ENCODE measurements at places on chromosomes 6 and 20.
A peak's percentile ranks its signal among the peaks of the same experiment; 100 is the strongest.

- DNase-seq = no peak
Observed at GRCh38 chr6:34592208-34592952, 36.3 kb upstream of the SPDEF start.

GRCh38 chr20:15848126-15848525 is 725.1 kb downstream of the KIF16B start:
- DNase-seq = no peak

- DNase-seq = peak; percentile 82
Observed at GRCh38 chr6:44219053-44219814, 2.5 kb downstream of the MYMX start.

DNA sequence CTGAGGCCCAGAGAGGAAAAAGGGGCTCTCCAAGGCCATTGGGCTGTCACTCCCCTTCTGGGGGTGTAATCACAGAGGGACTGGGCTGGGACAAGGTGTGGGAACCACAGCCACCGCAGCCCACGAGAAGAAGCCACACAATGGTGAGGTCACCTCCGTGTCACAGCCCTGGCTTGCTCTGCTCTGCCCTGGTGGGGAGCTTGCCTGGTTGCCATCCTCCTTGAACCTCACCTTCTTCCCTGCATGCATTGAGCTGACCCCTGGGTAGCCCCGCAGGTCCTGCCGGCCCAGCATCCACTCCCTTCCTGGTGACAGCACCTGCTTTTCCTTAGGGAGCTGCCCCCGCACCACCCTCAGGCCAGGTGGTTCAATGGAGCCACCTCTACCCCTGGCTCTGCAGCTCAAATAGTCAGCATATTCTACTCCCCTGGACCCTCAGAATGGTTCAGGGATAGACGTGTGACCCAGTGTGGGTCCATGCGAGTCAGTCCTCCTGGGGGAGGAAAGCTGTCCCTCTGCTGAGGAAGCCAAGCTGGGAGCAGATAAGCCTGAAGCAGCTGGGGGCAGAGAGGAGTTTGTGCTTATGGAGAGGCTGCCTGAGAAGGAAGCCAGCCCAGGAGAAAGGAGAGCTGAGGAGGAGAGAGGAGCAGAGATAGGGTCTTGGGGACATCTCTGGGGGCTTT is 21.3 kb downstream of the RBM38 start:
- DNase-seq = no peak

DNA sequence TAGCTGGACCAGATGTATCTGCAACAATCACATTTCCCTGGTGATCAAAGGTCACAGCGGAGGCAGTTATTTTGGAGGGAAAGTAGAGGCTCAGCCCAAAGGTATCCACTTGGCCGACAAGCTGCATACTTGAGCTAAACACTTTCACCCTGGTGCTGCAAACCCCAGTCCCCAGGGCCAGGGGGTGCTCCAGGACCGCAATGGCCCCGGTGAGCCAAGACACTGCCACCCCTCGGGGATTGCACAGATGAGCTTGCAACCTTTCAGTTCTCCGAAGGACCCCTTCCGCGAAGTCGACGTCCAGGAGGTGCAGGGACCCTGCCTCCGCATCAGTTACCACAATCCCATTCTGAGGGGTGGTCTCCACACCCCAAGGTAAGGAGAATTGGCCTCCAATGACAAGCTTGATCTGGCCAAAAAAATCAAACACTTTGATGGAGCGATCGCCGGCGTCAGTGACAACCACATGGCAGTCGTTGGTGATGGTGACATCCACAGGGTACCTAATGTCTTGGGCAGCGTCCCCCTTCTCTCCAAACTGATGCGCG is 823 bp downstream of the NHLRC1 start:
- DNase-seq = no peak

DNA sequence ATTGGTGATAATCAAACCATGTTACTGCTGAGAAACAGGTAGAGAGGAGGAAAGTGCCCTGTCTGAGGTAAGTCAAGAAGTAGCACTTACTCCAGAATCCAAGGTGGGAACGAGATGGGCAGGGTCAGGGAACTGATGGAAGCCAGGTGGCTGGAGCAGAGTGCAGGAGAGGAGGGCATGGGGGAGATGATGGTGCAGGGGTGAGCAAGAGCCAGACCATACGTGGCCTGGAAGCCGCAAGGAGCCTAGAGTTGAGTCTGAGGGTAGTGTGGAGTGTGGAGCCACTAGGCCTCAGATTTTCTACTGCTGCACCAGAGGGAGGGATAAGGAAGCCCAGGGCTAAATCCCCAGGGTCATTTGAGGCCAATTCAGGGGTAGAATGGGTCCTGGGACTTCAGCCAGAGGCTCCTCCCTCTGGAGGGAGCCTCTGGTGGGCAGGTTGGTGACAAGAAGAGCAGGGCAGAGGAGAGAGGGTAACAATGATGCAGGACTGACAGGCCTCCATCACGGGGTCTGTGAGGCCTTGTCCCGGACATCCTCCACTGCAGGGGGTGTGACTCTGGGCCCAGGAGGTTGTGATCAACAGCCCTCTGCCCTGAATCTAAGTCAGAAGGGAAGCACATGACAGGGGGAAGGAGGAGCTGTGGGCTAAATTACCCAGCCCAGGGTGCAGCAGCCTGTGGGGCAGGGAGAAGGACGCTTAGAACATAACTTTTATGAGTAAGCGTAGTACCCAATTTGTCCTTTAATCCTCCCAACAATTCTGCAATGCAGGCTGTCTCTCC is 28.7 kb downstream of the COX4I2 start:
- DNase-seq = no peak

DNA sequence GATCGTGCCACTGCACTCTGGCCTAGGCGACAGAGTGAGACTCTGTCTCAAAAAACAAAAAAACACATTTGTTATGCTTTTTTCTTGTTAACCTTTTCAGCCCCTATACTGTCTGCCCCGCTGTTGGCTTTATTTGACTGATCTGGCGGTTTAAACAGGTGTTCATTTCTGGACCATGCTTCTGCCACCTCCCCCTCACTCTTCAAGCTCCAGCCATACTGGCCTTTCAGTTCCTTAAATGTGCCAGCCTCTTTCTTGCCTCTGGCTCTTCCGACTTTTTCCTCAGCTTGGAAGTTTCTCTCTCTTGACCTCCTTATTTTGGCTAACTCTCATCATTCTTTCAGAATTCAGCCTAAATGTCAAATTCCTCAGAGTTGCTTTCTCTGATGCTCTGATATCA is 35.2 kb upstream of the TXLNB start:
- DNase-seq = no peak

- DNase-seq = peak; percentile 95
Observed at GRCh38 chr6:63805808-63806572, 170.4 kb downstream of the PHF3 start.

DNA sequence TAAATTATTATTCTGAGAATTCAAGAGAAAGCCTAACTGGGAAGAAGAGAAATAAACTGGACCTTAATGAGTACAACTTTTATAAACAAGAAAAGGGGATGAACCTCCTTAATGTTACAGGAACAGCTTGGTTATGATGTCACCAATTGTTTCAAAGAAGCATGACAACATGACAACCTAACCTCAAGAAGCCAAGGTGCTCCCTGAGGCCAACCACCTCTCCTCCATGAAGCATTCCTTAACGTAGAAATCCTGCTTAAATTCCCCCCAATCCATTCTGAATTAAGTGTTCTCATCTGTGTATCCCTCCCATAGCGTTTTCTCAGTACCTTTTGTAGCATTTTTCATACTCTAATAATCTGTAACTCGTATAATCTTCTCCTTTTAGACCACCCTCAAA is 1.7 kb downstream of the HBS1L start:
- no peak for DNase-seq

DNA sequence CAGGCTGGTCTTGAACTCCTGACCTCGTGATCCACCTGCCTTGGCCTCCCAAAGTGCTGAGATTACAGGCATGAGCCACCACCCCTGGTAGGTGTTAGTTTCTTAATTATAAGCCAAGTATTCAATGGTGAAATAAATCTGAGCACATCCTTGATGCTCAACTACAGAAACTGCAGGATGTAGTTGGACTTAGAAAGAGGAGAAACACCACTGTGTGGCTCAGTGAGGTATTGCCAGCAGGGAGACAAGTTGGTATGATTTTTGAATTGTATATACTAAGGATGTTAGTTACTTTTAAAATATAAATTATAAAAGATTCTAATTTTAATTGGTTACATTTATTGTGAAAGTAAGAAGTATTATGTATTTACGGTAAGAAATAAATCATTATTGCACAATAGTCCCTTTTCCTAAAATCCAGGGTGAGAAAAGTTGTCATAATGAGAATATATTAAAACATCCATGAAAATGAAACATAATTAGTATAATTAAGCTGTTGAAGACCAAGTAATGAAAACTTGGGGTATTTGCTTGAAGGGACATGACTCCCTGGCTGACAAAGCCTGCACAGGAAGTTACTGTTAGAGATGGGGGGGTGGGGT is 17.6 kb downstream of the SLC18B1 start:
- DNase-seq = peak; percentile 31

DNA sequence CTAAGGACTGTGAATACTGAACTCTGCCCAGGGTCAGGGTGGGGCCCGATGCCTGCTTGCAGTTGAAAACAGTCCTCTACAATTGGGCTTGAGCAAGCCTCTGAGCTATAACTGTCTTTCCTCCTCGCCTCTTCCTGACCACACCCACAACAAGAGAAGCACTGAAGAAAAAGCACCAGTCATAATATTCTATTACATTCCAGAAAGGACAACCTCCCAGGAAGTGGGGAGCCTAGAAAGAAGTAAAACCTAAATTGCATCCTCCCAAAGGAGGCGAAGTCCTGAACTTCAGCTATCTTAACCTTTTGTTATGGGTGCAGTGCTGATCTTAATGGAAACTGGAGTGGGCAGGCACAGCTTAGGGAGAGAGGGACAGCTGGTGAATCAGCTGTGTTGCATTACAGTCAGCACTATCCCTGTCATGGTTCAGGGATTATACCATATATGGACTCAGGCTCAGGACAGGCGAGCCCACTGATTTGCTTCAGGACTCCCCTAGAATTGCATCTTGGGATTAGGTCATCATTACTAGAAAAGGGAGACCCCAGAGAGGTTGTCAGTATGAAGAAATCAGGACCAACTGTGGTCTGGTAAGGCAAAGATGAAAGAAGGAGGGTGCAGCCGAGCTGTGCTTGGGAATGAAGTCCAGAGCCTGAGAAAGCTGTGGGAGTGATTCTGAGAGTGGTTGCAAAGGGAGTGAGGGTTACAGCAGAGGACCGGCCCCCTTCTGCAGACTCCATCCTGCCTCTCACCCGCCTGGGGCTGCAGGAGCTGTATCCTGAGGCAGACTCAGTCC is 18.3 kb upstream of the TRAM2 start:
- peak; percentile 24 for DNase-seq

- DNase-seq = no peak
Observed at GRCh38 chr6:150606168-150606591, 6.5 kb downstream of the PLEKHG1 start.

- DNase-seq = no peak
Observed at GRCh38 chr6:15322781-15323536, 77.1 kb downstream of the JARID2 start.

- no peak for DNase-seq
Observed at GRCh38 chr6:37177935-37178517, 8.1 kb downstream of the PIM1 start.

DNA sequence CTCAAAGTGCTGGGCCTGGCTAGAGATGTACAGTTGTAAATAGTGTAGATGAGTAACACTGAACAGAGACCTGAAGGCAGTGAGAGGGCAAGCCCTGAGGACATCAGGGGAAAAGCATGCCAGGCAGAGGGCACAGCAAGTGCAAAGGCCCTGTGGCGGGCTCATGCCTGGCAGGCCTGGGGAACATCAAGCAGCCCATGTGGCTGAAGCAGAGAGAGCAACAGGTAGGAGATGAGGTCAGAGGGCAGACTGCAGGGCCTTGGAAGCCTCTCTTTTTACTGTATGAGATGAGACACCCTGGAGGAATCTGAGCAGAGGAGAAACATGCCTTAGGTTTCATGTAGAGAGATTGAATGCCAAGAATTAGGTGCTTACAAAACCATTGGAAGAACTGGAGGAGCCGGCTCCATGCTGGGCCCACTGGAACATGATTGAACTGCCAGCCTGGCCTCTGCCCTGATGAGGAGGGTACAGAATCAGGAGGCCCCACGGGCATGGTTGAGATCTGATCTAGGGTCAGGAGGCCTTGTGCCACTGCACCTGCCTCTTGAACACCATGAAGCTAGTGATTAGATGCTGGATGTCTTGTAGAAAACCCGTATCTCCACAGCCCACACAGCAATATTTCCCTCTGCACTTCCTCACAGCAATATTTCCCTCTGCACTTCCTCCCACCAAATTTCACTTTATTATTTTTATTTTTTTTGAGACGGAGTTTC is 5.9 kb upstream of the HMGA1 start:
- DNase-seq = no peak

All from AML-193 (cell line).